Gastroesophageal sphincter (tissue), 4 donors: ENCODE measurements at places on chromosomes 16 and 17.

DNA sequence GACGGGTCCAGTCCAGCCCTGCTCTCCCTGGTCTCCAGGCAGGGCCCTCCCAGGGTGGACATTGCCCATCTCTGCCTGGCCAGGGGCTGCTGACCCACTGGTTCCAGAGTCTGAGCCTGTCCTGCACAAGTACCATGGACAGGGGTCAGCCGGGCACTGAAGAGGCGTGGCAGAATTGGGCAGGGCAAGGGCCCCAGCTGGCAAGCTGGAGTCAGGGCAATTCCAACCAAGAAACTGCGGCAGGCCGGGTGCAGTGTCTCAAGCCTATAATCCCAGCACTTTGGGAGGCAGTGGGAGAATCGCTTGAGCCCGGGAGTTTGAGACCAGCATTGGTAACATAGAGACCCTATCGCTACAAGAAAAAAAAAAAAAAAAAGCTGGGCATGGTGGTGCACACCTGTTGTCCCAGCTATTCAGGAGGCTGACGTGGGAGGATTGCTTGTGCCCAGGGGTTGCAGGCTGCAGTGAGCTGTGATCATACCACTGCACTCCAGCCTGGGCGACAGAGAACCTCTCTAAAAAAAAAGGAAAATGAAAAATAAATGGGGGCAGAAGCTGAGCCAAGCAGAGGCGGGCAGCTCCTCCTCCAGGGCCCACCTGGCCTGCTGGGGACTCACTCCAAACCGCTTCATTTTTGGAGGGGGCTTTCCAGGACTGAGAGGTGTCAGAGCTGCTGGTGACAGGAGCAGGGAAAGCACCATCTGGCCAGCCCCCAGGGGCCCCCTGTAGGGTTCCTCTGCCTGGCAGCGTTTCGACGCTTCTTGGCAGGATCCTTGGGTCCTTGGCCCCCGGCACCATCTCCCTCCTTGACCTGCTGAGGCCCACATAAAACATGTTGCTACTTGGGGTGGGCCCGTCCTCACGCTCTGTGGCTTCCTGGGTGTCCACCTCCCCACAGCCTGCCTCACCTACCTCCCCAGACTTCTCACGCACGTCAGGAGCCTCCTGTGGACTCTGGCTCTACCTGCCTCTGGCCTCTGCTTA lies 2.9 kb upstream of the MAFG start:
- ATAC-seq, result no peak

DNA sequence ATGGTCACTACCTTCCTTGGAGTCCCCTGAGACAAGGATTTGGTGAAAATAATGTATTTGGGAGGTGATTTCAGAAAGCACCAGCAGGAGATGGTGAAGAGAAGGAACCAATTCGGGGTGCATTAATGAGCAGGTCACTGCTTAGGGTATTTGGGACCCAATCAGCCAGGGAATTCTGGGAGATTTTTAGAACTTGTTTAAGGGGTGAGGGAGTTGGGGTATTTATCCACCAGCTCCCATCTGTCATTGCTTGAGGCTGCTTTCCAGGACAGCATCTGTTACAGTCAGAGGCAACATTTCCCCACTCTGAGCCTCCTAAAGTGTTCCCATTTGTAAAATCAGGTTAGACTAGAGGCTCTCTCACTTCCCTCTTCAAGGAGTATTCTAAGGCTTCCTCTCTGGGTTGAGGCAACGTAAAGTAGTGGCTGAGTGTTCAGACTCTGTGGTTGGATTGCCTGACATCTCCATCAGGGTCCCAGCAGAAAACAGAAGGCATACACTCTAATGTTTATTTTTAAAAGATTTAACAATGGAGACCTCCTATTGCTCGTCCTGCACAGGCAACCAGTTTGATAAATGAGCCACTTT lies 60.9 kb downstream of the CLEC19A start:
- ATAC-seq, result no peak

DNA sequence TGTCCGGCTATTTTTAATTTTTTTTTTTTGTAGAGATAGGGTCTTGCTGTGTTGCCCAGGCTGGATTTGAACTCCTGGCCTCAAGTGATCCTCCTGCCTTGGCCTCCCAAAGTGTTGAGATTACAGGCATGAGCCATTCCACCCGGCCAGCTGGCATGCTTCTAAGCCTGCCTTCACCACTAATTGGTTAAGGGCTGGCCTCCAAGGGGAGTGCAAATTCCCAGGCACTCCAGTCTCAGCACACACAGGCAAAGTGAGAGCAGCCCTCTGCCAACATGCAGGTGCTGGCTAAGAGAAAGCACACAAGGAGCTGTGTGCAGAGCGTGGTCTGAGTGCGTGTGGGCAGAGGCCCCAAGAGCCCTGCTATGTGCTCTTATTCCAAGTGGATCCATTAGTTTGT lies 149.8 kb upstream of the HS3ST2 start:
- no peak for ATAC-seq

DNA sequence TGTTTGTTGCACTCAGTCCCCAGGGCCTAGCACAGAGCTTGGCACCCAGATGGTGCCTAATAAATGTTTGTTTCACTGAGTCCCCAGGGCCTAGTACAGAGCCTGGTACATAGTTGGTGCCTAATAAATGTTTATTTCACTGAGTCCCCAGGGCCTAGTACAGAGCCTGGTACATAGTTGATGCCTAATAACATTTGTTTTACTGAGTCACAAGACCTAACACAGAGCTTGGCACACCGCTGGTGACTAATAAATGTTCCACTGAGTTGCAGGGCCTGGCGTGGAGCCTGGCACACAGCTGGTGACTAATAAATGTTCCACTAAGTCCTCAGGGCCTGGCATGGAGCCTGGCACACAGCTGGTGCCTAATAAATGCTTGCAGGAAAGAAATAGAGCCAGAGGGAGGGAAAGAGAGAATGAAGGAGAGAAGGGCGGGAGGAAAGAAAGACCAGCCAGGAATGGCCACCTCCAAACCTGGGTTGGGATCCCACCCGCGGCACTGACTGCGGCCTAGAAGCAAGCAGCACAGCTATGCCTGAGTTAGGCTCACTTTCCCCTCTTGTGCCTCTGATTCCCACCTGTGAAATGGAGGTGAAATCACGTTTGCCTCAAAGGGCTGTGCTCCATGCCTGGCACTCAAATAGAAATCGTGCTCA lies 7.5 kb downstream of the SLC5A11 start:
- no peak for ATAC-seq

DNA sequence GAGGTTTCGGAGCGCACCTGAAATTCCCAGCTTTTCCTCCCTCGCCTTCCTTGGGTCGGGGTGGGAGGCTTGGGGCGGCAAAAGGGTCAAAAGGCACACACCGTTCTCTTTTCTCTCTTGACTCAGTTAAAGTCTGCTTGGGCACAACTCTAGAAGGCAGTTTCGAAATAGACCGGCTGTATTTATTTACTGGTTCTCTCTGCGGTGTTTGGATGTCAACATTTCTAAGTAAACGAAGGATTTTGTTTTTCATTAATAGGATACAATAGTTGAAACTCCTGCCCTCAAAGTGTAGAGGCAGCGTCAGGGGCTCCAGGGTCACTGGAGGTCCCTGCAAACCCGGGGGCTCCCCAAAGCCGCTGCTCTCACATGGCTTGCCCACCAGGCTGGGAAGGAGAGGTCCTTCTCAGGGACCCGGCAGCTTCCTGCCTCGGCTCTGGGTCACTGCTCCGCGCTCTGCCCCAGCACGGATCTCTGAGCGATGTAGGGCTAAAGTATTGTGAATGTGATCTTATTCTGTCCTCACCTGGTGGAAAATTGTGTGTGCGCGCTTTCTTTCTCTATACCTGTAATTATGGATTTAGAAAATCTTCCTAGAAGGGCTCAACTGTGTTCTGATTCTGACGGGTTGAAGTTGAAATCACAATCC lies 952 bp downstream of the BMERB1 start:
- ATAC-seq, result no peak

GRCh38 chr17:44219108-44219615 lies 313 bp downstream of the UBTF start:
- ATAC-seq, result peak; percentile 67

GRCh38 chr16:86883583-86884389 lies 305.4 kb downstream of the FOXL1 start:
- no peak for ATAC-seq

DNA sequence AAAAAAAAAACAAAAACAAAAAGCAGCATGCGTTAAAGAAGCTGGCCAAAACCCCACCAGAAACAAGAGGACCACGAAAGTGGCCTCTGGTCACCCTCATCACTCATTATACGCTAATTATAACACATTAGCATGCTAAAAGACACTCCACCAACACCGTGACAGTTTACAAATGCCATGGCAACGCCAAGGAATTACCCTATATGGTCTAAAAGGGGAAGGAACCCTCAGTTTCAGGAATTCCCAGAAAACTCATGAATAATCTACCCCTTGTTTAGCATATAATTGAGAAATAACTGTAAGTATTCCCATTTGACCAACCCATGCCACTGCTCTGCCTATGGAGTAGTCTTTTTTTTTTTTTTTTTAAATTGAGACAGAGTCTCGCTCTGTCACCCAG lies 77.6 kb downstream of the EMP2 start:
- ATAC-seq, result no peak

DNA sequence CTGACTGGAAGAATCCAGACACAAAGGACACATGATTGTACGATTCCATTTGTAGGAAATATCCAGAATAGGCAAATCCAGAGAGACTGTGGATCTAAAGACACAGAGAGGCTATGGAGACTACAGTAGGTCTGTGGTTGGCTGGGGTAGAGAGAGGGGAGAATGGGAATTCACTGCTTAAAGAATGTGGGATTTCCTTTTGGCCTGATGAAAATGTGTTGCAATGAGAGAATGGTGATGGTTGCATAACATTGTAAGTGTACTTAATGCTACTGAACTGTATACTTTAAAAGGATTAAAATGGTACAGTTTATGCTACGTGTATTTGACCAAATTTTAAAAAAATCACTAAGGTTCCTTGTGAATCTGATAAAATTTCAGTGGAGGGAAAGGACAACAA lies 62.1 kb downstream of the GPRC5B start:
- ATAC-seq, result no peak

- ATAC-seq, result no peak
Measured at GRCh38 chr17:41689497-41690299, 1.0 kb downstream of the EIF1 start.

- no peak for ATAC-seq
Measured at GRCh38 chr17:55446581-55447205, 25.1 kb upstream of the MMD start.

DNA sequence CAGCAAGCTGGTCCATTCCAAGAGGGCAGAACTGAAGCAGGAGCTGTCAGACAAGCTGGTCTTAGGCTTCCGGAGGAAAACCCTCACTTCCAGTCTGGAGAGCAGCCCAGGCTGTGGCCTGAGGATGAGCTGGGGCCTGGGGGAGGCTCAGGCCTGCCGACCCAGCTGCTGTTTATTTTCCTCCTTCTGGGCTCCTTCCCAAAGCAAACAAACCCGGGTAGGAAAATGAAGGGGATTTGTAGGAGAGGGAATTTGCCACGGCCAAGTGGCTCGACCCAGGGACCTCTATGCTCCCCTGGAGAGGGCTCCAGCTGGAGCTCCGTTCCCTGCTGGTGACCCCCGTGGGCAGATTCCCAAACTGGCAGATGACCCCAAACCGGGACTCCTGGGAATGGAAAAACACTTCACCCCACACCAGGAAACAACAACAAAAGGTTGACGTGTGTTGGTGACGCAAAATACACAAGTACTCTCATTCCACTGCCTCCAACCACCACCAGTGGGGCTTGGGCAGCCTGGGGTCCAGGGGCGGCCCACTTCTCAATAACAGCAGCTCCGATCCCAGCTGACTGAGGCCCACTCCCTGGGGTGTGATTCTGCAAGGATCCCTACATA lies 8.8 kb downstream of the JUP start:
- peak; percentile 71 for ATAC-seq

DNA sequence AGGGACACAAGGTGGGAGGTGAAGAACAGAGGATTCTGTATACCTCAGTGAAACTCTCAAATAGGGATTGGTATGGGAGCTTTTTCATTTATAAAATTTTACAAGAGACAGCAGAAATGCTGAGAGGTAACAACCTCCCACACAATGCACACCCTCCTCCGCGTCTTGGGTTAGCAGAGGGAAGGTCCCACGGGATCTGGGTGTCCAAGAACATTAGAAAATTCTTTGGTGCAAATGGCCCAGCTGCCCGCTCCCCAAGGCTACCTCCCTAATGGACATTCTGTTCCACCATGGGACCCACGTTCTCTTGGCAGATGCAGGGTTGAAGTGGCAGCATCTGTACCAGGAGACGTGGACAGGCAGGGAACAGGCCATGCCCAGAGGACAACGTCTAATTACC lies 22.5 kb downstream of the GPR139 start:
- ATAC-seq, result no peak

DNA sequence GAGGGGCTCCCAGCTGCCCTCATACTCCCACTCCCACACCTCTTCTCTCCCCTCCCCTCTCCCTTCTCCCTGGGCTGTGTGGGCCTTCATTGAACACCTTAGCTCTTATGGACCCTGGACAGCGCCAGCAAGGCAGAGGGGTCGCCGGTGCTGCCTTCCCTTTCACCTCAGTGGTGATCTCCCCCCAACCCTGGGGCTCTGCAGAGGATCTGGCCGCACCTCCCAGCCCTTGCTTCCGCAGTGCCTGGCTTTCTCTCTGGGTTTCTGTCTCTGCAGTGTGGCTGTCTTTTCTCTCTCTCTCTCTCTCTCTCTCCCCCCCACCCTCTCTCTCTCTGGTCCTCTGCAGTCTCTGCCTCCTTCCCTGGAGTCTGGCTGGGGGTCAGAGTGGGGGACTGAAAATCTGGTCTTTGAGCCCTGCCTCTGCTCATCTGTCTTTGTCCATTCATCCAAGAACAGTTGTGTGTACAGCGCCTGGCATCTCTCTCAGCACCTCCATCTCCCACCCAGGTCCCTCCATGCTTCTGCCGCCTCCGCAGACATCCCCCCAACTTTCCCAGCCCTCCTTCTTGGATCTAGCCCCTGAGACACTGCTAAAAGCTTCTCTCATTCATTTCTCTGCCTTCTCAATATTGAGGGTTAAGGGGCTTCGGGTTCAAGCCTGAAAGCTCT lies 1.1 kb downstream of the SEZ6L2 start:
- no peak for ATAC-seq

DNA sequence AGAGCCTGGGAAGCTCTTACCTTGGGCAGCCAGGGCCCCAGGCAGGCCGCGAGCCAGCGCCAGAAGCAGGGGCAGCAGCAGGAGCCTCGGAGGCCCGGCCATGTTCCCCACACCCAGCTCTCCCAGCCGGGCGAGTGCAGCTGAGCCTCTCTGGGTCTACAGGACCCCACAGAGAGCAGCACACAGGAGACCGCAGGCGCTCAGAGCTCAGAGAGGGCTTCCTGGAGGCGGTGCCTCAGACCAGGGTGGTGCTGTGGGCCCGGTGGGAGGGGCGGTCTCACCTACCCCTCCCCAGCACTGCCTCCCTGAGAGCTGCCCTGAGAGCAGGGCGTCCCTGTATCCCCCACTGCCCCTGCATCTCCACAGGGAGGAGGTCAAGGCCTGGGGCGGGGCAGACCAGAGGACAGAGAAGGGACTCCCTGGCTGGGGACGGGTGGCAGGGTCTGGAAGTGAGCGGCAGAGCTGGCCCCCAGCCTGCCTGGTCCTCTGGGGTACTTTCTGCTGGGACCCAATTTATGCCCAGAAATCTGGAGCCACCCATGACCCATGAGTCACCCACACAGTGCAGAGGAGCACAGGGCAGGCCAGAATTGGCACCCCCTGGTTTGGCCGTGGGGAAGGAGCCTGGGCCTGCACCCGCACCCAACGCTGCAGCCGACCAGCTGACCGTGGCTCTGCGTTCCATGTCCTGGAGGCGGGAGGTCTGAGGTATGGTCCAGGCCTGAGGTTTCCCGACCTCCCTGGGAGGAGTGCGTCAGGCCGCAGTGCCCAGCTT lies at the start of gene CD7:
Gene CD7, minus strand, starts transcription at position 215 of the 775 bp plus-strand sequence. Its CDS starts 113 bp downstream, at position 102.
- ATAC-seq, result no peak

GRCh38 chr17:61456061-61456681 lies 3.9 kb downstream of the TBX4 start:
- ATAC-seq, result no peak

- ATAC-seq, result no peak
Measured at GRCh38 chr17:40095944-40096791, 4.2 kb downstream of the NR1D1 start.
